Progenitor cell of endocrine pancreas (in vitro differentiated cells): ENCODE measurements at places on chromosomes 3 and 15. TPM values are rescaled to one million over a fixed set of nuclear protein-coding genes. Genes with fewer than 3 reads are reported as not detected.

DNA sequence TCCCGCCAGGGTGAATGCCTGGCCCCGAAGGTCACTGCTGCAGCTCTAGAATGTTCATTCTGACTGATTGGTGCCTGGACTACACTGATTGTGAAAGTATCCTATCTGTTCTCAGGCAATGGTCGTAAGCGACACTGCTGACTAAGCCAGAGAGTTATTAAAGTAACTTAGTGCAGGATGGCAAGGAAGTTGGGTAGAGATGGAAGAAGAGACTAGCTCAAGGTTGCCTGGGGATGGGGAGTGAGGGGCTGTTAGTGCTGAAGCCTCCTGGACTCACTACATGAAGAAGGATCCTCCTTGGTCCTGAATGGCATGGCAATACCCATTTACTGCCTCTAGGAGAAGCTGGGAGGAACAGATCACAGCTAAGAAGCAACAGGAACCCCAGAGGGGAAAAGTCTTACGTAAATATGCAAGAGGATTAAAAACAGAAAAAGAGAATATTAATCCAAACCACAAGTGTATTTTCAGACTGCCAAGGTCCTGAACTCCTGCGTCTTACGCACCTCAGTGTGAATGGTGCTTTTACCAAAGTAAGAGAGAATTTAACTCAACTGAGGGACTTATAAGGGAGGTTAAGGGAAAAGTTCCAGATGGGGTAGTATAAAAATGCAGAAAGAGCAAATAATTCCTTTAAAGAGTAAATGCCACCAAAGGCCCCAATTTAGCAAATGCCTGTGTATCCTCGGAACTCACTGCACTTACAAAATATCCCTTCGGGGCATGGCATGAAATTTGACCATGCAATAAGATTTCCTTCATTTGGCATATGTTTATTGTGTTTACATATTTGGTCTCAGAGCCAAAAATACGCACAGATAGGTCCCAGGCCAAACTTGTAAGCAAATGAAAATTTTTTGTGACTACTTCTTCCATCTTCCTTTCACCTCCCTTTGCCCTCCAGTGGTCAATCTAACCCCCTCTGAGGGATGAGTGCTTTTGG is 64.0 kb upstream of the DGKG start:
- no peak for DNase-seq

GRCh38 chr15:77659350-77660321 is 26.9 kb upstream of the LINGO1 start:
- DNase-seq = peak; percentile 44

GRCh38 chr3:115239717-115240116 is 92.6 kb upstream of the ZBTB20 start:
- no peak for DNase-seq

Gene GABRR3
- not detected in 2 replicates for total RNA-seq

Gene LRRC31
- total RNA-seq = 0.67 and 1.2 TPM in 2 replicates
